ENCODE measurements at places on chromosomes 5 and 9.

DNA sequence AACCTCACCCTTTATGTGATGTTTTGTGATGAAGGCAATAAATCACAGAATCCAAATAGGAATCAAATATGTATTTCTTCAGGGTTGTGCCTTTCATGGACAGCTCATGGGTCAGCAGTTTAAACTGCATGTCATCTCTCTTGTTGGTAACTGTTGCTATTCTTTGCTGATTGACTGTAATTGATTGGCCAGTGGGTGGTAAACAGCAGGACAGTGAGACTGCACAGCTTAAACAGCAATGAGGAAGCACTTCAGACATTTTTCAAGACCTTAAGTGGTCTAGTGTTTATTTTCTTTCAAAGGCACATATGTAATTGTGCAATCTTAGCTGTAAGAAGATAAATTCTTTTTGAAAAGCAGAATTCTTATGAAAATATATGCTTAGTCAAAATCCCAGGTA, 260.5 kb downstream of the COX7C start:
- DNase-seq: no peak

DNA sequence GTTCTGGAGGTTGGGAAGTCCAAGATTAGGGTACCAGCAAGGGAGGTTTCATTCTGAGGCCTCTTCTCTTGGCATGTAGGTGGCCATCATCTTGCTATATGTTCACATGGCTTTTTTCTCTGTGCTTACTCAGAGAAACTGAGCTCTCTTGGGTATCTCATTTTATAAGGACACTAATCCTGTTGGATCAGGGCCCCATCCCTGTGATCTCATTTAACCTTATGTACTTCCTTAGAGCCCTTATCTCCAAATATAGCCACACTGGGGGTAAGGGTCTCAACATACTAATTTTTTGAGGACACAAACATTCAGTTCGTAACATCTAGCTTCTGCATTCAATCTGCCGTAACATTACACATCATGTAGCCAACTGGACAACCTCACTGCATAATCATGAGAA, 6.6 kb downstream of the DHX29 start:
- no peak for DNase-seq

GRCh38 chr9:21682981-21683380, 119.5 kb upstream of the MTAP start:
- DNase-seq: no peak

- DNase-seq: no peak
Observed at GRCh38 chr9:137351781-137352501, 49.9 kb upstream of the NRARP start.

GRCh38 chr9:78775696-78776295, 478.9 kb downstream of the PSAT1 start:
- DNase-seq: no peak

DNA sequence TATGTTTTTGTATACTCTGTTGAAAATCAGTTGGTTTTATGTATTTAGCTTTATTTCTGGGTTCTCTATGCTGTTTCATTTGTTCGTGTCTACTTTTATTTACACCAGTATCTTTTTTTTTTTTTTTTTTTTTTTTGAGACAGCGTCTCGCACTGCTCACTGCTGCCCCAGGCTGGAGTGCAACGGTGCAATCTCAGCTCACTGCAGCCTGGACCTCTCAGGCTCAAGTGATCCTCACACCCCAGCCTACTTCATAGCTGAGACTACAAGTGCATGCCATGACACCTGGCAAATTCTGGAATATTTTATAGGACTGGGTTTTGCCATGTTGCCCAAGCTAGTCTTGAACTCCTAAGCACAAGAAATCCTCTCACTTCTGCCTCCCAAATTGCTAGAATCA, 869.4 kb upstream of the CDH6 start:
- no peak for DNase-seq
